NCI-H460 (cell line): ENCODE measurements at places on chromosomes 11 and 22. TPM values are rescaled to one million over a fixed set of nuclear protein-coding genes. Genes with fewer than 3 reads are reported as not detected.

DNA sequence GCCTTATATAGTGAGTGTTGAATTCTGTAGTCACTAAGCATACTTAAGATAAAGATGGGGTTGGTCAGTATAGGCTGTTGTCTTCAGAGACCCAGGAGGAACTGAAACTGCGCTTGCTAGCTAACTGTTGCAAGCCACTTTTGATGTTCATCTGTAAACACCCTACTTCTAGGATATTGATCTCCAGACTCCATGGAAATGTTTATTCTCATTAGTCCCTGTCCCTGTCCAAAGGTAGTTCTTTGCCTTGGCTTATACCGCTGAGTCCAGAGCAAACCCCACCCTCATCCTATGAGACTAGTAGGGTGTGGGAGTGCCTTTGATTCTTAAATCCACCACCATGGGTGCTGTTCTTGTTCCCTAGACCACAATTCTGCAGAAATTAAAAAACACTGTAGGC is 36.4 kb downstream of the DEPDC5 start:
- no peak for DNase-seq

The CNIH2 gene
- 0.20 TPM in 1 of 2 replicates, not detected in the other for total RNA-seq

- DNase-seq = no peak
Measured at GRCh38 chr11:46458491-46458890, 66.9 kb upstream of the CHRM4 start.

The RTCB gene
- 75.7 and 76.9 TPM in 2 replicates for total RNA-seq

DNA sequence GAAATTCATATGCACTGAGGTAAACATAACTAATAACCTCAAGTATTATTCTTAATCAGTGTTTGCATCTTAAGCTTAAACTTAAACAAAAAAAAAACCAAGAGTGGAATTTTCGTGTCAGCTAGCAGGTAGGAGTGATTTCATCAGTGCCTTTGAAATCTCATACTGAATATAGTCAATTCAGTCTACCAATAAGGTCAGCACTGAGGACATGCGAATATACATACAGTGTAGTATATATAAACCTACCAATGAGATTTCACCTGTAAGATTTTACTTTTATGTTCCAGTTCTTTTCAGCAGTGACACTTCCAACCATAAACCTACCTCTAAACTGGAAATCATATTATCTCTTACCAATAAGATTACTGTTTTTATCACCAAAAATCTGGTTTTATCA is 27.0 kb downstream of the SAAL1 start:
- no peak for DNase-seq

DNA sequence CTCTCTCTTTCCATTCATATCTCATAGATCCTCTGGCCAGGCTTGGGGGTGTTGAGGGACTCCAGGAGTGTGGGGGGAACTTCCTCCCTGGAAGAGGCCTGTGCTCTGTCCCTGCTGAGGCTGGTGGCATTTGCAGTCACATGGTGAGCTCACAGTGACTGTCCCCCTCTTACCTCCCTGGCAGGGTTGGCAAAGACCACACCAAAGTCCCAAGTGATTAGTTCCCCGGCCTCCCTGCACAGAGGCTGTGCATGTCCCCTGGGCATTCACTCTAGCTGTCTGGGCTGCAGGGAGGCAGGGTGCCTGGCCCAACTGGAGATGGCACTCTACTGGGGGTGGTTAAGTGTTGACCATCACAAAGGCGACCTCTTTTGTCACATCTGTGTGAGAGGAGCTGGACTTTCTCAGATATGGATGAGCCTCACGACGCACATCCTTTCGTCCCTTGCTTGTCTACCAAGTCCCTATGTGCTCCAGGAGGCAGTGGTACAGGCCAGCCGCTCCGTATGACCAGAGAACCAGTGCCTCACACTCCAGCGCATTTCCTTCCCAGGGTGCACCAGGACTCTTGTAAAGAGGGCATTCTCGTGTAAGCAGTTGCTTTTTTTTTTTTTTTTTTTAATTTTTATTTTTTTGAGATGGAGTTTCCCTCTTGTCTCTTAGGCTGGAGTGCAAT is 8.8 kb downstream of the TANGO2 start:
- no peak for DNase-seq

- DNase-seq = no peak
Measured at GRCh38 chr11:76596652-76597051, 73.9 kb downstream of the LRRC32 start.

- peak; percentile 68 for DNase-seq
Measured at GRCh38 chr11:9575260-9576240, 2.1 kb downstream of the WEE1 start.

DNA sequence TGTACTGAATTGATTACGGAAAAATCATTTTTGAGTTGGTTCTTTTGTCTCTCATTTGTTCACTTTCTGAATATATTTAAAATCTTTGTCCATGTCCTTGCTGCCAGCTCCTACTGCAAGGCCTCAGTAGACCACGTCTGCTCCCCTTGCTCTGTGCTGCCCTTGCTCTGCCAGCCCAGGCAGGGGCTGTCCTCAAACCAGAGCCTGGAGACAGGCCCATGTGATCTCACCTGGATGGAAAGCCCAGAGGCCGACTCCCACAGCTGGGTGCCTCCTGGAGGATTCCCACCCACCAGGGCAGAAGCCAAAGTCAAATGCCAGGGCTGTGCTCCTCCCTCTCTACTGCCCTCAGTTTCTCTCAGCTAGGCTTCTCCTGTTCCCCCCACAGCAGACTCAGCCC is 141.8 kb downstream of the NTM start:
- no peak for DNase-seq

DNA sequence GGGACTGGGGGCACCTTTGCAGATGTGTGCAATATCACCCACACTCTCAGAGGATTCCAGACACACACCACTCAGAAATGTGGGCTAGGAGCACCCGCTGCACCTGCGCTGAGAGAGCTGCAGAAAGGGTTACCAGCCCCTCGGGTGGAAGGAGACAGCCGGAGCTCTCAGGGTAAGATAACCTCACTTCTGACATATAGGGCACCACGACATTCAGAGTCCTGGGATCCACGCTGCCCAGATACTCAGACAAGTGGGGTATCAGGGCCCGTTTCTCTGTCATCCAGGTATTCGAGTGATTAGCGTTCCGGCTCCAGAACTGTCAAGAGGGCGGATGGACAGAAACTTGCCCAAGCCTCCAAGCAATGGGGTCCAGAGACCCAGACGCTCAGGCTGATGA is 6.2 kb upstream of the SYT8 start:
- DNase-seq = no peak

GRCh38 chr22:45129703-45130524 is 33.8 kb upstream of the NUP50 start:
- DNase-seq = no peak
